ENCODE measurements at places on chromosomes 2 and 18.

DNA sequence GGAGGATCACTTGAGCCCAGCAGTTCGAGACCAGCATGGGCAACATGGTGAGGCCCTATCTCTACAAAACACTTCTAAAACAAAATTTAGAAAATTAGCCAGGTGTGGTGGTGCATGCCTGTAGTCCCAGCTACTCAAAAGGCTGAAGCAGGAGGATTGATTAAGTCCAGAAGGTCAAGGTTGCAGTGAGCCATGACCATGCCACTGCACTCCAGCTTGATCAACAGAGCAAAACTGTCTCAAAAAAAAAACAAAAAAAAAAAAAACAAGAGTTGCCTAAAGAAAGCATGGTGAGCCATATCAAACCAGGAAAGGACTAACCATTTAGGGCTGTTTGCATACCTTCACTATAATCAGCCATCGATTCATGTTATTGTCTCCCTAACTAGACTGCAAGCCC is 4.5 kb downstream of the CLASP1 start:
- no peak for DNase-seq

DNA sequence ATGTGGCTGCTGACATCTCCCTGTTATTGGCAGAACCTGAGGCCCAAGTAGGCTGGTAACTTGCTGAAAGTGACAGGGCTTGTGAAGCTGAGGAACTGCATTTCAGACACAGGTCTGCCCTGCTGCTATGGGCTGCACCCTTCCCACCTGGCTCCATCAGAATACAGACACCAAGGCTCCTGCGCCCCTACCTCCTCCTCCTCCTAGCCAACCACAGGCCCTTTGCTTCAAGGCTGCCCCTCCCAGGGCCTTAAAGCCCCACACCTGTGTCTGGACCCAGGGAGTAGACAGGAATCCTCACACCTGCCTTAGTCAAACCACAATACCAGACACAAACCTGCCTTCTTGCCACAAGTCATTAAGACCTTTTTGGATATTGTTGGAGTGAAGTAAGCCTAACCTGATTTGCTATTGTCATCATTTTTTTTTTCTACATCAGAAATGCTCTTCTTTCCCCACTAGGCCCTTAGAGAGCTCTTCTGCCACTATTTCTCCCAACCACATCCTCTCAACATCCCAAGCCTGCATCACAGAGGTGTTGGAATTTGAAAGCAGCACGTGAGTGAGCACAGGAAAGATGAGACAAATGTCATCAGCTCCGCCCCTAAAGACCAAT is 489.7 kb downstream of the EIPR1 start:
- DNase-seq = no peak

DNA sequence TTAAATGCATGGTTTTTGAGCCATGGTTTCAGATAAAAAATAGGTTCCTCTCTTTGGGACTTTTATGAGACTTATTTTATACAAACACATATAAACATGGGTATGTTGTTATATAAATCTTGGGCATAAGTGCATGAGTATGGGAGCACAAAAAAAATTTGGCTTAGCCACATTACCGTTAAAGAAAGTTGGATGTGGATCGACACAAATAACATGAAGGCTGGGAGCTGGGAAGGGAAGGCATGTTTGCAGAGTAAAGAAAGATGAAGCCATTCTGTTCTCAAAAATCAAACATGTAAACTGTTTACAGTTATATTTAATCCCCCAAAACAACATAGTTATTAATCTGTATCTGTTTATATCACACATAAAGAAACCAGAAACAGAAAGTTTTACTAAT is 313.8 kb downstream of the NRXN1 start:
- no peak for DNase-seq

DNA sequence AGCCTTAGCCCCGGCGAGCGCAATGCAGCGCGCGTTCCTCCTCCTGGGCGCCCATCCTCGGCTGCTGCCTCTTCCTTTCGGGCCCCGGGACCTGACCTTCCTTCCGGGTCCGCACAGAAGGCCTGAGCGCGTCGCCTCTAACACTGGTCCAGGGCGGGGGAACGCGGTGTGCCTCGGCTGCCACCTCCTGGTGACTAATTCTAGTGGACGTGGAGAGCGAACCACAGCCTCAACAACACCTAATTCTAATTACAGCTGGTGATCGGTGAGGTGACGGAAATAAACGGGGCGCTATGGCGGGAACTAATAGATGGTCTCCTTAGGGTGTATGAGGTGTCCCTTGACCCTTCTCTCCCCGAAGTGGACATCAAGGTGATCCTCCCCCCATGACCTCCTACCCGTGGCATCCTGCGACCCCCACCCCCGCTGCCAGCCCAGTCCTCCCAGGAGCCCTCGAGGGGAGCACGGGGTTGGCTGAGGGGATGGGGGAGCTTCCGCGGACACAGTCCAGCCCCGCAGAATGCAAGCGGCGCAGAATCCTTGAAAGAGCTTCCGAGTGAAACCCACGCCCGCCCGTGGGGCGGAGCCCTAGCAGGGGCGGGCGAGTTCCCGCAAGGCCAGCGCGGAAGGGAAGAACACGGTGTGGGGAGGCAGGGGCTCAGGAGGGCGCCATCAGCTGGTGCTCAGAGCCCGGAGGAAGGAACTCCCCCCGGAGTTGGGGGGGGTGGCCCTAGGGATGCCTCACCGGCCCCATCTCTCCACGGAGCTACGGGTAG is 12.8 kb upstream of the HMSD start:
- no peak for DNase-seq

GRCh38 chr18:31772699-31773098 is 12.0 kb upstream of the SLC25A52 start:
- no peak for DNase-seq

DNA sequence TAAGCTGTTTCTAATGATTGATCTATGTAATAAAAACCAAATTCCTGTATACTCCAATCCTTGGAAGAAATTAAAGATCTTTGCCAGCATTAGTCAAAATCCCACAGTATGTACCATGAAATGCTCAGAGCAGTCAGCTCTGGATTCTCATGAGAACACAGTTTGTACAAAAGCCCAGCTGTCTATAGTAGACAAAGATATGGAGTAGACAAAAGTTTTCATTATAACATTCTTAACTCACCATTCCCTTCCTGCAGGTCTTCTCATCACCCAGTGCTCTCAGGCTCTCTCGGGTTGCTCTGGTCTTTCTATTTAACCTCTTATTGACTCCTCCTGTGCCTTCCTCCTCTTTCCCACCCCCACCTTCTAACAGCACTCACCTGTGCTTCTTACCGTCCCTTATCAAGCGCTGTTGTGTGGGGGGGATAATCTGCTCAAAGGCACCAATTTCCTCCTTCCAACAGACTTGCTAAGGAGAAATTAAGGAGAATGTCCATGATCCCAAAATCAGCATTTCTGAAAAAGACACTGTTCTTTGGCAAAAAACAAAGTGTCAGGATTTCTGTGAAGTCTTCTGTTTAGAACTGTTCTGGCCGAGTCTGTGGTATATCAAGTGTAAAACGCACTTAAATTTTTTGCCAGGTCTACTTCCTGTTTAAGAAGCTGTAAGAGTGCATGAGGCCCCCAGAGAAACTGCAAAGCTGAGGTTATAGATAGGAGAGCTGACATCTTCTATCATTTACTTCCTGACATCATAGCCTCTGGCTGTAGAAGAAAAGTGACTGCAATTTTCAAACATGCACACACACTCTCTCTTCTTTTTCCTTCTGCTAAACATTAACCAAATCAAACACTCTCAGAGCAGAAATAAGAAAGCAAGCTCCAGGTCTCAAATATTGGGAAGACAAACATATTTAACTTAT is 144.1 kb downstream of the EVA1A start:
- DNase-seq = no peak

DNA sequence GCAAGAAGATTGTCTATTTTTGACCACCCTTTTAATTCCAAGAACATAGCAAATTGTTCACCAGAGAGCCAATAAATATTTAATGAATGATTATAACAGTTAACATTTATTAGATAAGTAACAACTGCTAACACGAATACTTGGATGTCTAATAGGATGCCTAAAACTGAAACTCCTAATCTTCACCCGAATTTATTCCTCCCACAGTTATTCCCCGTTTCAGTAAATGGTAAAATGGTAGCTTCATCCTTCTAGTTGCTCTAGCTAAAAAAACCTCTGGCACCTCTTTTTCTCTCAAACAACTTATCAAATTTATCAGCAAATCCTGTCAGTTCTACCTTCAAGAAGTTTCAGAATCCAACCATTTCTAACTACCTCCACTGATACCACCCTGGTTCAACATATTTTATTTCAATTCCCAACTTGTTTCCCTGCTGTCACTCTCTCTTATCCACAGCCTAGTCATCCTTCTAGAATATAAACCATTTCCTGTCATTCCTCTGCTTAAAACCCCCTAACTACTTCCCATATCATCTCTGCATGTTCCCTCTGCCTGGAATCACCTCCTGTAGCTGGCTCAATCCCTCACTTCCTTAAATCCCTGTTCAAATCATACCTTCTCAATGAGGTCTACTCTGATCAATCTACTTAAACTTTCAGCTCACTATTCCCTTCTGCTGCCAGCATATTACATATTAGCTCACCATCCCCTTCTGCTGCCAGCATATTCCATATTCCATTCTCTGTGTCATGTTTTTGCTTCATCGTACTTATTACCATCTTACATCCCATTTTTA is 93.8 kb downstream of the ROCK2 start:
- DNase-seq = no peak

DNA sequence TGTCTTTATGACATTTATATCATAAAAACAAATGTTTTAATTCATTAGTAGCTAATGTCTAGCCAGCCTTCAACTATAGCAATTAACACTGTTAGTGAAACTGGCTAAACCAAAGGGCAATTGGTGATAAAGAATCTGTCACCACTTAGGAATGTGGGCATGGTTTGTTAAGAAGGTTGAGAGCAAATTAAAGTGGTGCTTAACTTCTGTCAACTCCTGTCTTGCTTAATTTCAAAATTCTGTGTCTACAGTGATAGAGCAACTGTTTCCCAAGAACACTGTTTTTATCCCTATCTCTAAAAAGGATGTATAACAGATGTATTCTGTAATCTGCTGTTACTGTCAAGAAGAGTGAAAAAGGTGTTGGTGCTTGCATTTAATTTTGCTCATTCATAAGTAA is 36.5 kb downstream of the CFAP36 start:
- DNase-seq = no peak

- no peak for DNase-seq
Measured at GRCh38 chr2:101771910-101772321, 74.4 kb downstream of the MAP4K4 start.

DNA sequence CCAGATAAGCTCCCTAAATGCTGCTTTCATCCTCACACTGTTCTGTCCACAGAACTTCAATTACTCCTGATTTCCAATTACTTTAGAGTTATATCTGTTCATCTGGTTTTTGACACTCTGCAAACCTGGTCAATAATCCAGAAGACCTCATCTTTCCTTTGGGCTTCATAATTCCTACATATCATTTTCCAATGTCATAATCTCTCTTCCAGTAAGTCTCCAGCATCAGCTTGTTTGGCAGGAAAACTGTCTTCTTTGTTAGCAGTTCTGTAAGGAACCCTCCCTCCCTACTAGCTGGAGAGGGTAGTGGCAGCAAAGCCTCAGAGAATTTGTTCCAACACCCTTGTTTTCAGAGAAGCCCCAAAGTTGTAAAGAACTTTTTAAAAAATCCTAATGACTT is 11.9 kb upstream of the SLC14A1 start:
- DNase-seq = no peak

DNA sequence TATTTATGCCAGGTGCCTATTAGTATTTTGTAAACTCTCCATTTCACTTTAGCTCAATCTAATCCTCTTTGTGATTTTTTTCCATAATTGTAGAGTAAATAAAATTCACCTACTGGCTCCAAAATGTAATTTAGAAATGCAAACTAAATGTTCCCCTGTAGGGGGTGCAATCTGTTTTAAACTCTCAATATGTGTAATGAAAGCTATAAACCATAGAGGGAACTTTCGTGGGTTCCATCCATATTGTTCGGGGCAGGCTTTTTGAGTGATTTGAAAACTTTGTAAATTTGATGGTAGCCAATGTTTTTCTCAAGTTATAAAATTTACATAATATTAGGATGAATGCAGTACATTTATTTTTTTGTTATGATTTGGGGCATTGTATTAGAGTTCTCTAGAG is 49.4 kb downstream of the TSPYL6 start:
- DNase-seq = no peak

DNA sequence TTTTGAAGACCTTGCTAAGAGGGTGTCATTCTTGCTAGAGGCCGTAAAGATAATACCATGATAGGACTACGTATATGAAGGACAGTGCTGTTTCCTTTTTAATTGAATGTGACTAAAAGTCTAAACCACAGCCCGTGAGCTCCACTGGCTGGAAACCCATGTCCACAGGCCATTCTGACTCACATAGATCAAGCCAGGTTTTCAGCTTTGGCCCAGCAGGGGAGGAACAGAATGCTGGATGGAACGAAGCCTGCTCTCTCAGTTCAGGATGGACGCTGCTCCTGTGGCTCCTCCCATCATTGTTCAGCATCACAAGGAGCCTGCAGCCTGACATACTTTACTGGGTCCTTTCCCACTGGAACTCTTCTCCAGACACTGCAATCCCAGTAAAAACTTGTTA is 47.6 kb downstream of the ALPK2 start:
- DNase-seq = no peak

DNA sequence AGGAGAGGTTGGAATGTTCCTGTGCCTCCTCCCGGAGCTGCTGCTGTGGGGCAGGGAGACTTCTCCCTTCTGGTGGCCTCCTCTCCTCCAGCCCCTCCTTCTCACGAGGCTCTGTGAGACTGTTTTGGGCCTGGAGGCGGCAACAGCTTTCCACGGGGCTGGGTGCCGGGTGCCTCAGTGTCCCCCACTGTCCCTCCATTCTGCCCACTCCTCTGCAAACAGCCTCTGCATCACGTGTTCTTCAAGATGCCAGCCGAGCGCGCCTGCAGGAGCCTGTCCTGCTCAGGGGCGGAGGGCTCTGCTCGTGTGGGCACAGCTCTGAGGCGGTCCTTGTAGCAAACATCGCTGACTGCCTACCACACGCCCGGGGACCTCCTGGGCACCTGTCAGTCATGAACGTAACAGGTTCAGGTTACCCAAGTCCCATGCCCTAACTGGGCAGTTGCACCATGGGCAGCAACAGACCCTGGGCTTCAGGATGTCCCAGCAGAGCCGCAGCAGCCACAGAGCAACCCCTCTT is 70.8 kb downstream of the RRM2 start:
- no peak for DNase-seq

- DNase-seq = no peak
Measured at GRCh38 chr2:9641641-9642040, 10.8 kb upstream of the YWHAQ start.

DNA sequence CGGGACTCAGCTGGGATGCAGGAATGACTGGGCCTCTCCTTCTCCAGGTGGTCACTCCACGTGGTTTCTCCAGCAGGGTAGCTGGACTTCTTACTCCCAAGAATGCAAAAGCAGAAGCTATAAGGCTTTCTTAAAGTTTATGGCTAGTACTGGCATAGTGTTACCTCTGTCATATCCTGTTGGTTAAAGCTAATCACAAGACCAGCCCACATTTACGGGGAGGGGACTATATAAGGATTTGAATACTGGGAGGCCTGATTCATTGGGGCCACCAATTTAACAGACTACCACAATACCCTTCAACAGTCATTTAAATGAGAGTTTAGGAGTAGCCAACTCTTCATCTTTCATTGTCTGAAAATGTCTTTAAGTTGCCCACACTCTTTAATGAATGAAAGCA is 94.4 kb upstream of the TSPYL6 start:
- DNase-seq = no peak

GRCh38 chr2:143121079-143121478 is 8.1 kb upstream of the ARHGAP15 start:
- DNase-seq = no peak

- DNase-seq = no peak
Measured at GRCh38 chr2:27493948-27494283, 1.1 kb downstream of the FNDC4 start.

- no peak for DNase-seq
Measured at GRCh38 chr2:74789271-74789670, 44.7 kb upstream of the HK2 start.

- no peak for DNase-seq
Measured at GRCh38 chr2:234558642-234559041, 61.8 kb upstream of the ARL4C start.
